Stimulated activated CD4-positive, alpha-beta T cell treated with anti-CD3 and anti-CD28 coated beads, Interleukin-1b, Interleukin-23, amount 100 ng/mL, for 24 hours (primary cell): ENCODE measurements at places on chromosomes 16 and 17.

GRCh38 chr17:48630925-48631692 is 5.0 kb upstream of the HOXB9 start:
- DNase-seq: no peak

GRCh38 chr17:39144416-39144840 is 7.0 kb downstream of the PLXDC1 start:
- no peak for DNase-seq

- DNase-seq: no peak
Observed at GRCh38 chr17:58416937-58417299, 416 bp downstream of the RNF43 start.

DNA sequence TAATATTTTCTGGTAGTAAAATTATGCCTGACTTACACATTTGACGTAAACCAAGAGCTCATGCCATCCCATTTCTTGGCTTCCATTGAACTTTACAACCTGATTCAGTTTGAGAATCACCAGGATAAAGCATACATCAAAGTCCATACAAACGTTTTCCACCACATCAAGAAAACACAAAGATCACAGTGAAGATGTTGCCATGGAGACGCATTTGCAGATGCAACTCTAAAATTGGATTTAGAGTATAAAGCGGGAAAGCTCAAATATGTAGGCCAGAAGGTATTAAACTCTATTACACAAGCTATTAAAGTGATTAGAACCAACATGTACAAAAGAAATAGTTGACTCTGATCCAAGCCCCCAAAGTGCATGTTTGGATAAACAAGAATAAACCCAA is 10.4 kb downstream of the C16orf46 start:
- no peak for DNase-seq

- DNase-seq: no peak
Observed at GRCh38 chr17:41141361-41141760, 1.0 kb upstream of the KRTAP4-6 start.

- DNase-seq: no peak
Observed at GRCh38 chr16:1850981-1851380, 21.0 kb downstream of the MEIOB start.

DNA sequence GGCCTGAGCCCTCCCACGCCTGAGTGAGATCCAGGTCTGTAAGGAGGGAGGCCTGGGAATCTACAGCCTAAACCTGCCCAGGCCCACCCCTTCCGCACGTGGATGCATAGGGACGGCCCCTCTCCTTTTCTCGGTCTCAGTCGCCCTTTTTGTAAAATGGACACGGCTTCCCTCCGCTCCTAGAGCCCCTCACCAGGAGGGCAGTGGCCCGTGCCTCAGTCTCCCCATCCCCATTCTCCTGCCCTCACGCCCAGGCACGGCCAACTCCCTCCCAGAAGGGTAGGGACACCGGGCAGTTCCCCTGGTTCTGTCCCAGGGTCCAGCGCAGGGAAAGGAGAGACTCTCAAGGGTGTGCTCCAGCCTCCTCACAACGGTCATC is 48.1 kb downstream of the WNT3 start:
- no peak for DNase-seq

DNA sequence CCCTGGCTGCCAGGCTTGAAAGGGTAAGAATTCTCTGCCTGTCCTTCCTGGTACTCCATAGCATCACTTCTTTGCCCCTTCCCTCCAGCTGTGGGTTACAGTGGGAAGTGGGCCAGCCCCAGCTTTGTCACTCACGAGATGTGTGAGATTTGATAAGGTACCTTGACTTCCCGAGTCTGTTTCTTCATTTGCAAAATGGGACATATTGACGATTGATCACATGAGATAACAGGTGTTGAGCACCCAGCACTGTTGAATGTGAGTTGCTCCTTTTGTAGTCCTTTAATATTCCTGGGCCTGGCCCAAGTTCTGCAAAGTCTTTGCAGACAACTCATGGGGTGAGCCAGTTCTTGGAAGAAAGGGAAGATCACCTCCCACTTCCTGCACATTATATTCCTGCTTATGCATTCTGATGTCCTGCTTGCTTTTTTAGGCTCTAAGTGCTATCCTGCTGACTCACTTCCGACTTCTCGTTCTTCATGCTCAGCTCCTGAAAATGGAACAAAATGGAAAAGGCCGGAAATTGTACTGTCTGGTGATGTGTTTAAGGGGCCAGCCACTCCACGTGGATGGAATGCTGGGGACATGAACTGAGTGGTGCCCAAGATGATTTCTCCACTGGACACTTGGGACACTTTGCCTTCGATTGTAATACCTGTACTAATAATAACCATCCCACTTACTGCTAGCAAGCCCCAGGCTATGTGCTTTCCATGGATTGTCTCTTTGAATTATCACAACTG is 8.3 kb upstream of the NLK start:
- DNase-seq: no peak

GRCh38 chr17:64040206-64040605 is 19.8 kb upstream of the ICAM2 start:
- no peak for DNase-seq

DNA sequence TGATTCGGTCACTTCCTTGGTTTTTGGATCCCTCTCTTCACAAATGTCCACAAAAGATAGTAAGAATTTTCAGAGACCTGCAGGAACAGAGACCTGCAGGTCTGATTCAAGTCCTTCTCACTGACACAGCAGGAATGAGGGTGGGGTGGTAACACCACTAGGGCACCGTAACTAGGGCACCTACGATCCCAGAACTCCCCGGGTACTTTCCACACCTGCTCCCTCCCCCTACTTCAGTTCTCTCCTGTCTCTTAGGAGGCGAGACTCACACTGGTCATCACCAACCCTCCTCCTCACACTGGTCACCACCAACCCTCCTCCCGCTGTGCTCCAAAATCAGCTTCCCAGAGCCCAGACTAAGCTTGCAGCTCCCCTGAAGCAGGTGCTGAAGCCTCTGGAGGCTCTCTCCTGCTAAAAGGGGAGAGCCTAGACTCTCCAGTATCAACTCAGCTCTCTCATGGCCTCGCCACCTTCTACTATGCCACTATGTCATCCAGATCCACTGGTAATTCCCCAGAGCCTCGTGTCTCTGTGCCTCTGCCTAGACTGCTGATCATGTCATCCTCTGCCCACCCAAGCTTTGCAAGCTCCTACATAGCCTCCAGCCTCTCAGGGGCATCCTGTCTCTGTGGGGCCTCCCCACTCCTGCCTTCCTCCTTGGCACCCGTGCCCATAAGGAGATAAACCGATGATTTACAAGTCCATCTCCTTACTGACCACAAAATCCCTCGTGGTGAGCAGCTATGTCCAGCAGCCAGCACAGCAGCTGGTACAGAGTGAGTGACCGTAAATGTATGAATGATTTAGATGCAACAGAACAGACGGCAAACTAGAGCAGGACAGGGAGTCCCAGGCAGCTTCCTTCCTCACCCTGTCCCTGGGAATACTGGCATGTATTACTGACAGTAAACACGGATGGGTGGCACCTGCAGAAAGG is 63.4 kb upstream of the GSG1L start:
- no peak for DNase-seq

DNA sequence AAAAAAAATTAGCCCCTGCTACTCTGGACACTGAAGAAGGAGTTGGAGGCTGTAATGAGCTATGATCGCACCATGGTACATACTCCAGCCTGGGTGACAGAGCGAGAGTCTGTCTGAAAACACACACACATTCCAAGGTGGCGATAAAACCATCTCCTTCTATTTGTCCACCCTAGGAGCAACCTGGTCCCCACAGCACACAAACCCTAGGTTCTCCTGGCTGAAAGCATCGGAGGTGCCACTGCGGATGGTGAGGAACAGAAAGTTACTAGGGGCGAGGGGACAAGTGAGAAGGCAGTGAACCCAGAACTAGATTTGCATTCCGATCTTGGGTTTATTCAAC is 1.4 kb upstream of the ECI1 start:
- DNase-seq: no peak

DNA sequence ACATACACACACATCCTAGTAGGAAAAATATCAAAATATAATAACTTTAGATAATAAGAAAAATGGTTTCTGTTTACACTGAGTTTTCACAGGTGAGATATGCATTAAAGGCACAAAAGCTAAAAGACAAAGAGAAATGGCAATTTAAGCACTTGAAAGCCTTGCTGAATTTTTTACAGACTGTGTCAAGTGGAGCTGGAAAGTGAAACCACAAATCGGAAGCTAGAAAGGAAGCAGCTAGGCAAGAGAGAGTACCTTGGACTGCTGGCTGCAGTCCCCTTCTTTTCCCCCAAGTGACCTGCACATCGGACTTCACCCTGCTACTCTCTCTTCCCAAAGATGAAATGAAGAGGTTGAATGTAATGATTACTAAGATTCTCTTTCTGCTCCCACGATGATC is 135.1 kb downstream of the CDH13 start:
- no peak for DNase-seq

GRCh38 chr16:1691956-1692355 is 13.9 kb downstream of the JPT2 start:
- DNase-seq: no peak

- DNase-seq: no peak
Observed at GRCh38 chr17:74935048-74935447, 650 bp upstream of the OTOP3 start.

DNA sequence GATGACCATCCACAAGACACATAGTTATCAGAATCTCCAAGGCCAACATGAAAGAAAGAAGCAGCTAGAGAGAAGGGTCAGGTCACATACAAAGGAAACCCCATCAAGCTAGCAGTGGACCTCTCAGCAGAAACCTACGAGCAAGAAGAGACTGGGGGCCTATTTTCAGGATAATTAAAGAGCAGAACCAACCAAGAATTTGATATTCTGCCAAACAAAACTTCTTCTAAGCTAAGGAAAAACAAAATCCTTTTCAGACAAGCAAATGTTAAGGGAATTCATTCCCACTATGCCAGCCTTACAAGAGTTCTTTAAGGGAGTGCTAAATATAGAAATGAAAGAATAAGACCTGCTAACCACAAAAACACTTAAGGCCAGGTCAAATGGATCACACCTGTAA is 47.8 kb downstream of the ITFG1 start:
- DNase-seq: no peak

DNA sequence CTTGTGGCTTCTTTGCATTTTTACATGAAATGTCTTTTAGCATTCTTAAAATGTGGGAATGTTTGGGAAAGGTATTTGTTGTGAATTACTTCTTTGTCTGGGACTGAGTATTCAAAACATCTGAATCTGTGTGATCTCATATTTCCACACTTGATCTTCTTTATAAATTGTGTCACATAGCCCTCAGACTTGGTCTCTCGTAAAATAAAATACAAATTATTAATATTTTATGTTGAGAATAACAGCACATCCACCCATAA is 81.9 kb downstream of the TUBD1 start:
- DNase-seq: no peak

DNA sequence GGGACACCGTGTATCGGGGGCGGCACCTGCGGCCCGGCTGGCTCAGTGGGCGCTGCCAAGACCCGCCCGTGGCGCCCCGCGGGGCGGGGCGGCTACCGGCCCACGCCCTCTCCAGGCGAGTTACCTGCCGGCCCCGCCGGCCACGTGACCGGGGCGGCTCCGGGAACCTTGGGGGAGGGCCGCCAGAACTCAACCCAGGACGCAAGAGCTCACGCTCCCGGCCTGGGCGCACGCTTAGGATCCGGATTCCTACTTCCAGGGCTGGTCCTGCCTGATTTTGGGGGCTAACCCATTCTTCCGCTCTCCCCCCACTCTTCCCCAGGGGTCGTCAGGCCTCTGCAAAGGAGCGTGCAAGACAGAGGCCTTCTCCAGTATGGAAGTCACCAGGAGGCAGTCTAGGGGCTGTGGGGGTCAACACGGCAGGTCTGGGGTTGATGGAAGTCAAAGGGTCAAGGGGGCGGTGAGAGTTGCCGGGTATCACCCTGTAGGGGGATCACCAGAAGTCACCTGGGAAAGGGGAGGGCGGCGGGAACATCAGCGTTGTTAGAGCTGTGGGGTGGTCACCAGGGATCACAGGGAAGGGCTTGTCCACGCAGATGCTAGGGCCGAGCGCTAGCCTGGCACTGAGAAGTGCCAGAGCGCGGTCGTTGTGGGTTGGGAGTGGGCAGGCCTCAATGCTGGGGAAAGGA is 354 bp upstream of the ESRP2 start:
- no peak for DNase-seq

DNA sequence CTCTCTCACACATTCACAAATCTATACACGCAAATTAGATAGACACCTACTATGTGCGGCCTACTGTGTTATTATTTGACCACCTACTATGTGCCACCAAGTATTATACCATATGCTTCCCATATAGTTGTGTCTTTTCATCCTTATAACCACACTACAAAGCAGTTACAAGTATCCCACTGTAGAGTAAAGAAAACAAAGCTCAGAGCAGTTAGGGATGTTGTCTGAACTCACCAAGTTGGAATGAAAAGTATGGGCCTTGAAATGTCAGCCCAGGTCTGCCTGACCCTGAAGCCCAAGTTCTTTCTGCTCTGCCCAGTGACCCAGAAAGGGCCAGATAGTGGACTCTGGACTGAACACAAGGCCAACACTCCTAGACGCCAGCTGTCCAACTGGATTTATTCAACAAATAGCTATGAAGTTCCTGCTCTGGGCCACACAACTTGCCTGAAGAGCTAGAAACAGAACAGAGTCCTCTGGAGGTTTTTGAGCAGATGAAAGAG is 8.5 kb downstream of the KRT37 start:
- DNase-seq: no peak

GRCh38 chr17:42999003-42999525 is 845 bp downstream of the RPL27 start:
- no peak for DNase-seq

GRCh38 chr16:15856901-15857698 is at the start of gene MYH11:
Gene MYH11, minus strand, starts transcription at chr16:15857028. Its CDS starts 18,776 bp downstream, at chr16:15838252.
- no peak for DNase-seq

- DNase-seq: no peak
Observed at GRCh38 chr17:13626703-13627102, 25.0 kb upstream of the HS3ST3A1 start.

DNA sequence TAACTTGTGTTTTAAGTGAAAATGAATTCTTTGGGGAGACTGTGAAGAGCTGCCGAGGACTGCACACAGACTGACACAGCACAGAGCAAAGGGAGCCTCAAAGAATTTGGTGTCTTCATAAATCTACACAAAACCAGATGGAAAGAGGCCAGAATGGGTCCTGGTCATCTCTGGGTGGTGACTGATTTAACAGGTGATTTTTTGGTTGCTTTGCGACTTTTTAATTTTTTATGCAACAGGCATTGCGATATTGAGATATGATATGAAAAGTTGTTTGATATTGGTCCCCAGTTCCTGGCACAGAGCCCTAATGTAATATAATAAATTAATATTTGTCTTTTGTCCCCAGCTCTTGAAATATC is 12.6 kb upstream of the EIF1 start:
- no peak for DNase-seq

DNA sequence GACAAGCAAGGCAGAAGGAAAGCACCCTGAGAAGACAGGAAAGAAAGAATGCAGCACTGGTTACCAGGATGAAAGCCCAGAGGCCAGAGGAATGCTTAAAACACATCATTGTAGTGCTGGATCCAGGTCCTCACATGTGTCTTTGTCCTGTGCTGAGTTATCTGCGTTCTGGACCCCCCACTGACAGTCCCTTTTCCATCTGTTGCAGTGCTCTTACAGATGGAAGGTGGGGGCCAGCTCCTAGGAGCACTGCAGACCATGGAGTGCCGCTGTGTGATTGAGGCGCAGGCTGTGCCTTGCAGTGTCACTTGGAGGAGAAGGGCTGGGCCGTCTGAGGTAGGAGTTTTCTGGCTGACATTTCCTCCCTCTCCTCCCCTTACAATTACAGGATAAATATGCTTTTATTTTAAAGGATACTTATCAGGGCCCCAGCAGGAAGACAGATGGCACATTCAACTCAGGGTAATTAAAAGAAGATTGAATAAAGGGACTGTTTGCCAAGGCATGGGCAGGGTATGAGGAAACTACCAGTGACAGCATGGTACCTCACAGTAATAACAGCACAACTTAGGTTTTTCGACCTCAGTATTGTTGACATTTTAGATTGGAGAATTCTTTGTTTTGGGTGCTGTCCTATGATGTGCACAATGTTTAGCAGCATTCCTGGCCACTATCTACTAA is 3.0 kb downstream of the EME1 start:
- no peak for DNase-seq
